Fibroblast of lung (primary cell): ENCODE measurements at places on chromosomes 7 and 10. TPM values are rescaled to one million over a fixed set of nuclear protein-coding genes. Genes with fewer than 3 reads are reported as not detected.

DNA sequence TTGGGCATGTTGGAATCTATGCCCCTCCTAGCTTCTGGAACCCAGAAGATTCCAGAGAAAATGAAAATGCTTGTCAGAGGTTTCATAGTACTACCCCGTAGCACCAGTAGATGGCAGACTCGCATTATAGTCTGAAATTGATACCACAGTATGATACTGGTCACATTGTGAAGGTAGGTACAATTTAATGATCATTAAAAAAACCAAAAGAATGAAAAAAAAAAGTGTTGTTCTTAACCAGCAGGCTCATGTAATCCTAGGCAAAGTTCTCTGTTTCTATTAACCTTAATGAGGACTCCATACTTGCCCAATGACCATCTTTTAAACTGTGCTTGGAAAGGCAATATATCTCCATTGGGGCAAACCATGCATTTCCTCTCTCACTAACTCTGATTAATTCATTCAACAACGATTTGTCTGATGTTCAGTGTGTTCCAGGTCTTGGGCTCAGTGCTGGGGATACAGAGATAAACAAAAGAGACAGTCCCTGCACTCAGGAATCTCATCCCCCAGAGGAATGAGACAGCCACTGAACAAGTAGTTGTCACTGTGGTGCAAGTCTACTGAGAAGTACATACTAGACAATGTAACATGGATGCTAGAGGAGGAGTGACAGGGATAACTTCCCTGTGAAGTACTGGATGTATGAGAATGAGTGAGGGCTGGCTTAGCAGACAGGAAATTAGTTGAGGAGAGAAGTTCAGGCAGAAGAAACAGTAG lies 223.5 kb upstream of the PHYHIPL start:
- peak; percentile 39 for DNase-seq
- no peaks in the 10 kb centered on the region for H3K36me3 ChIP-seq
- peaks cover 3% of the 10 kb centered on the region for H3K4me1 ChIP-seq
- no peak overlapping the region for H3K4me3 ChIP-seq
- no peak overlapping the region for H3K27ac ChIP-seq
- H3K27me3 ChIP-seq, result no peaks in the 10 kb centered on the region

GET4 gene
- 21.6 and 23.1 TPM in 2 replicates for total RNA-seq

DNA sequence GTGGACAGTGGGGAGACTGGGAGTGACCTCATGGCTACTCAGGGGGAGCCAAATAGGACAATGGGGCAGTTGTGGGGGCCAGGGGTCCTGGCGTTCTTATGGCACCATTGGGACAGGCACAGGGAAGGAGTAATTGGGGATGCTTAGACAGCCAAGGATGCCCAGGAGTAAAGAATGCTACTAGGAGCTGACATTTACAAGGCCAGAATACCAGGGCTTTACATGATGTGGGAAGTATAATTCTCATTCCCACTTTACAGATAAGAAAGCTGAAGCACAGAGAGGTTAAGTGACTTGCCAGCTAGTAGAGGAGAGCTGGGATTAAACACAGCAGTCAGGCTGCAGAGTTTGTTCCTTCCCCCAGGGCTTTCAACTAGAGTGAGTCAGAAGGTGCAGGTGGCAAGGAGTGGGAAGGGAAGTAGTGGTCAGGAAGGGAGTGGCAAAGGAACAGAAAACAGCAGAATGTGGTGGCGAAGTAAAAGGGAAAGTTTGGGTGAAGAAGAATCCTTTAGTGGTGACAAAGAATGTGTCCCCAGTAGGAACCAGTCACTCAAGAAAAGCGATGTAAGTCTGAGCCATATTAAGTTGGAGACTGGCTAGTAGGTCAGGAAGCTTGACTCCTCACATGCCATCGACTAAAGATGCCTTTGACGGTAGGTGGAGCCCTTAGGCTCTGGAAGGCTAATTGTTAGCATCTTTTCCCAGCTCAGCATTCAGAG lies 32.8 kb downstream of the CPVL start:
- peak; percentile 56 for DNase-seq
- H3K4me3 ChIP-seq, result no peak overlapping the region
- no peak overlapping the region for H3K27ac ChIP-seq
- H3K27me3 ChIP-seq, result peaks cover 2% of the 10 kb centered on the region
- no peaks in the 10 kb centered on the region for H3K4me1 ChIP-seq

- peaks cover 47% of the 10 kb centered on the region for H3K27me3 ChIP-seq
- H3K4me3 ChIP-seq, result no peak overlapping the region
- no peaks in the 10 kb centered on the region for H3K4me1 ChIP-seq
- no peak overlapping the region for H3K27ac ChIP-seq
- H3K36me3 ChIP-seq, result no peaks in the 10 kb centered on the region
- DNase-seq, result no peak
Measured at GRCh38 chr7:127618775-127619174, 833 bp upstream of the PAX4 start.

GRCh38 chr7:144534655-144535395 lies 131.3 kb upstream of the NOBOX start:
- H3K4me3 ChIP-seq, result no peak overlapping the region
- no peaks in the 10 kb centered on the region for H3K4me1 ChIP-seq
- no peak for DNase-seq
- no peaks in the 10 kb centered on the region for H3K27me3 ChIP-seq
- no peak overlapping the region for H3K27ac ChIP-seq

DNA sequence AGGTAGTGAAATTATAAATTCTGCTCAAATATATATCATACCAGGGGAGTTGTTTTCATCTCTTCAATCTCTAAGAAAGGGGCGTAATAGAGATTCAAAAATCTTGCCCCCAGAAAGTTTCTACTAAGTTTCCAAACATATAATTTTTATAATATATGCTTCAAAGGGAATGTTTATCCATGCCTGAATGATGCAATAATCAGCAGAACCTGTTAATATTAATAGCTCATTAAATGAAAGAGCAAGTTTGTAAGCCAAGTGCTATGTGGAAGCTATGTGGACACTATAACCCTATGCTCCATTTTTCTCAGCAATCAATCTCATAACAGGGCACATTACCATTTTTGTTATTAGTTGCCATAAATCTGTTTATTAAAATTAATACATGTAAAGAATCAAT lies 25.3 kb downstream of the VPS41 start:
- H3K36me3 ChIP-seq, result no peaks in the 10 kb centered on the region
- no peak overlapping the region for H3K27ac ChIP-seq
- no peaks in the 10 kb centered on the region for H3K4me1 ChIP-seq
- no peak for DNase-seq
- no peaks in the 10 kb centered on the region for H3K27me3 ChIP-seq

GRCh38 chr10:60646966-60647796 lies 131.1 kb upstream of the CDK1 start:
- DNase-seq, result peak; percentile 79
- no peak overlapping the region for H3K27ac ChIP-seq
- no peak overlapping the region for H3K4me3 ChIP-seq

PKD2L1 gene
- not detected in 2 replicates for total RNA-seq

DNA sequence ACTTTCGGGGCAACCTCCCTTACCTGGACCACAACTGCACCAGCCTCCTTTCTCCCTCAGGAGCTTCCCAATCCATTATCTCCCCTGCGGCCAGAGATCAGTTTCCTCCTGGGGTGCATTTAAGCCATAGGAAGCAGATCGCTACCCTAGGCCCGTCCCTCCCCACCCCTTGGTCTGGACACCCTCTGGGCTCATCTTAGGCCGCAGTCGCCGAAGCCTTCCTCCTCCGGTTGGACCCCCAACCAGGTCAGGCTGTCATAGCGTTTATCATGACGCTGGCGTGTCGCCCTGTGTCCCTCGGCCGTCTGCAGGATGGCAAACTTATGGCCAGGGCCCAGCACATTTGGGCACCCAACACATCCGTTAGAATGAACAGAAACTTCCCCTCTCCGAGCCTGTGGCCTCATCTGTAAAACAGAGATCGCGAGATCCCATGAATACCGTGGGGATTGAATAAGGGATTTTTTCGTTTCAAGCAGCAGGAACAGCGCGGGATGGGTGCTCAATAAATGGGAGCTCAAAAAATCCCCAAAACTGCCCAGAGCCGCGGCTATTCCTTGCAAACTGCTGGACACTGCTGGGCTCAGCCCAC lies 669 bp upstream of the AP5Z1 start:
- peaks cover 4% of the 10 kb centered on the region for H3K36me3 ChIP-seq
- no peaks in the 10 kb centered on the region for H3K27me3 ChIP-seq
- peak; percentile 79 for DNase-seq
- H3K4me1 ChIP-seq, result peaks cover 2% of the 10 kb centered on the region
- peak overlapping the region; percentile 60 for H3K4me3 ChIP-seq

- H3K4me1 ChIP-seq, result no peaks in the 10 kb centered on the region
- no peaks in the 10 kb centered on the region for H3K36me3 ChIP-seq
- H3K4me3 ChIP-seq, result no peak overlapping the region
- H3K27me3 ChIP-seq, result no peaks in the 10 kb centered on the region
- DNase-seq, result no peak
- no peak overlapping the region for H3K27ac ChIP-seq
Measured at GRCh38 chr10:118116715-118117449, 70.1 kb upstream of the RAB11FIP2 start.

ACHE gene
- total RNA-seq, result under 0.01 and 0.26 TPM in 2 replicates

DNA sequence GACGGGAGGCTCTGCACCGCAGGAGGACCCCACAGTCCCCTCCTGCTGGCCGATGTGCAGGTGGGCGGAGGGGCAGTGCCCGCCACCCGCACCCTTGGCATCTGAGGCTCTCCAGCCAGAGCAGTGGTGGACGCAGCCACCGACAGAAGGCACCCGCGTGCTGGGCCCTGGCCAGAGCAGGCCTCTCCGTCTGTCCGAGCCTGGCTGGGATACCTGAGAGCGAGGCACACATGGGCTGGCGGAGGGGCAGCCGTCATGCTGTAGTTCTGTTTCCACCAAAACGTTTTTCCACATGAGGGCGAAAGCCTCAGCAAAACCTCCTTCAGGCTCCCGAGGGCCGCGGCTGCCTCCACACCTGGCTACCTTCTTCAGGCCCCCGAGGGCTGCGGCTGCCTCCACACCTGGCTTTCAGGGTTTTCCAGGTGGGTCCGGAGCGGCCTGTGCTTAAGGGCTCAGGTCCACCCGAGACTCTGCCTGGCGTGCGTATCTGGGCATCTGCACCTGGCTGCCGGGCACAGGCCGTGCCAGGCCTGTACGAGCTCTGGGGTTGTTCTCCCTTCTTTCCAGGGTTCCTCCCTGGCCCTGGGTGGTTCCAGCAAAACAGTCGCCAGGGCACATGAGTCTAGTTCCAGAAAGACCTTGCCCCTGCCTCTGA lies 115.5 kb downstream of the INPP5A start:
- H3K27me3 ChIP-seq, result no peaks in the 10 kb centered on the region
- no peak for DNase-seq
- no peaks in the 10 kb centered on the region for H3K4me1 ChIP-seq
- peaks cover 1% of the 10 kb centered on the region for H3K36me3 ChIP-seq

GRCh38 chr7:24457219-24457558 lies 116.1 kb upstream of the PALS2 start:
- no peak overlapping the region for H3K4me3 ChIP-seq
- H3K27ac ChIP-seq, result no peak overlapping the region
- H3K36me3 ChIP-seq, result no peaks in the 10 kb centered on the region
- H3K4me1 ChIP-seq, result no peaks in the 10 kb centered on the region

- no peak overlapping the region for H3K27ac ChIP-seq
- H3K4me3 ChIP-seq, result no peak overlapping the region
- no peaks in the 10 kb centered on the region for H3K36me3 ChIP-seq
- no peak for DNase-seq
- peaks cover 10% of the 10 kb centered on the region for H3K27me3 ChIP-seq
Measured at GRCh38 chr7:143223784-143224183, 1.9 kb downstream of the TAS2R40 start.

GRCh38 chr7:1709900-1710299 lies 39.8 kb downstream of the ELFN1 start:
- H3K4me3 ChIP-seq, result no peak overlapping the region
- no peak for DNase-seq
- no peaks in the 10 kb centered on the region for H3K4me1 ChIP-seq
- H3K27ac ChIP-seq, result no peak overlapping the region

CYP26C1 gene
- total RNA-seq, result under 0.01 TPM in 2 replicates

DNA sequence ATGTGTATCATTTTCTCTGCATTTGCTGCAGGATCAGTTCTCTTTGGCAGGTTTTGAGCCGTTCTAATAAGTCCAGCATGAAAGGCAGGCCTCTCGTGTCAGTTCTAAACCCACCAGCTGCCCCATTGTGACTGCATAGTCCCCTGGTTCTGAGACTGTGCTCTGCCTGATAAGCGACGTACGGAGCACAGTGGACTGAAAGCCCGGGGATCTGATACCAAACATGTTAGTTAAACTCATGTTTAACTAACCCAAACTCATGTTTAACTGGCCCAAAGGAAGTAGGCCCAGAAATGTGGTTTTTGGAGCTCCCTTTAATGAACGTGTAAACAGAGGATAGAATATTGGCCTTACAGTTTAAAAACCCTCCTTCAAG lies 98.0 kb upstream of the PDCD4 start:
- no peak for DNase-seq
- H3K27ac ChIP-seq, result no peak overlapping the region
- H3K4me3 ChIP-seq, result no peak overlapping the region
- no peaks in the 10 kb centered on the region for H3K36me3 ChIP-seq
